ENCODE measurements at places on chromosomes 2 and 18. TPM values are rescaled to one million over a fixed set of nuclear protein-coding genes. Genes with fewer than 3 reads are reported as not detected.

DNA sequence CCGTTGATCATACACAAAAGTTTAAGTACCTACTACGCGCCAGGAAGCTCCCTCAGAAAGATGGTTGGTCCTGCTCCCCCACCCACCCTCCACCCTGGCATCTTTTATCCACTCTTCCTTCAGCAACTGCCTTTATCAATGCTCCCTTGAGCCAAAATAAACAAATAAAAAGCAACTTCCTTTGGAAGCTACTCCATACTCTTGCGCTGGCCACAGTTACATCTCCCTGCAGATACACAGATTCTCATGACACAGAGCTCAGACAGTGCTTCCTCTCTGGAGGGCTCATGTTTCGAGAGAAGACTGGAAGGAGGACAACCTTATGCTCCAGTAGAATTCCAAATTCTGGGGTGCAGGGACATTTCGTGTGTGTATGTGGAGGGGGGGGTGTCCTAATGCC, 3.8 kb upstream of the STEAP3 start:
- no peak for DNase-seq

GRCh38 chr2:18050001-18050400, 171.5 kb downstream of the KCNS3 start:
- no peak for DNase-seq

GRCh38 chr2:156841321-156841720, 405.1 kb downstream of the GPD2 start:
- no peak for DNase-seq

The SNX17 gene
- total RNA-seq = 108 TPM

The BBS5 gene
- 5.5 TPM for total RNA-seq

The IL1B gene
- 8.9 TPM for total RNA-seq

The CRYGD gene
- not detected for total RNA-seq

GRCh38 chr18:2096551-2096950, 474.8 kb downstream of the METTL4 start:
- DNase-seq = no peak

GRCh38 chr2:173210270-173211196, 134.9 kb downstream of the MAP3K20 start:
- DNase-seq = peak; percentile 81

- no peak for DNase-seq
Measured at GRCh38 chr2:210203147-210203546, 22.1 kb downstream of the ACADL start.

DNA sequence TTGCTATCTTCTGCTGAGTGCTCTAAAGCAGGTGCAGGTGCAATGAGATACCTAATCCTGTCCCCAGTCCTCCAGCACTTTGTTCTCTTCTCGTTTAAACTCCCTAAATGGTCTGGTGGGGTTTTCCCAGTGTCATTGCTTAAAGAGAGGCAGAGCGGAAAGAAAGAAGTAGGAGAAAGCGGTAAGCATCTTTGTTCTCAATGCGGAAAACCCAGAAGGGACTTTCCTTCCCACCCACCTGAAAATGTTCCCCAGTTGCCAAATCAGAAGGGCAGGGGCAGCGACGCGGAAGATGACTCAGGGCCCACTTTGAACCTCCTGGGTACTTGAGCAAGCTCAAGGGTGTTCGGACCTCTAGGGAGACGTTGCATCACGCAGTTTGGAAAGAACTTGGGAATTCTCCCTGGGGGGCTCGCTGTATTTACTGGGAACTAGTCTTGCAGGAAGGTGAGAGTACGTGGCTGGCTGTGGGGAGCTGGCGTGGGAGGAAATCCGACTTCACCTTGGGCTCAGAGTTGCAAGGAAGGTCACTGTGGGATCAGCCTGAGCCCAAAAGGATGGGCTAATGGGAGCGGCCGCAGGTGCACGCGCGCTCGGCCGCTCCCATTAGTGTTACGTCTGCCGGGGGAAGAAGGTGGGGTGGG, 589 bp upstream of the SGPP2 start:
- DNase-seq = no peak

DNA sequence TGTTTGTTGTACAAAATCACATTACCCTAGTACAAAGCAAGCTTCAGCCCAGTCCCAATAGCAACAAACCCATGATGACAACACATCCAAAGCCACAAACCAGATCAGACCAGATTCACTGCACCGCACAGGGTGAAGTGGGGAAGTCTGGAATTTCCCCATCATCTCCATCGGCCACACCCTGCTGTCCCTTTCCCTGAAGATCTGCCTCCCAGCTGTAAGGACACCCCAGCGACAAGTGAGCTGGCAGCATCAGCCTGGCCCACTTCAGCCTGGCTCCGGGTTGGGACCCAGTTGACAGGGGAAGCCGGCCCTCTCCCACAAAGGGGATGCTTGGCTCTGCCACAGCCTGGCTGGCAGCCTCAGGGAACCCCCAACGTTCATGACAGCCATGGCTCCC, 207.6 kb downstream of the MGAT5 start:
- DNase-seq = no peak

DNA sequence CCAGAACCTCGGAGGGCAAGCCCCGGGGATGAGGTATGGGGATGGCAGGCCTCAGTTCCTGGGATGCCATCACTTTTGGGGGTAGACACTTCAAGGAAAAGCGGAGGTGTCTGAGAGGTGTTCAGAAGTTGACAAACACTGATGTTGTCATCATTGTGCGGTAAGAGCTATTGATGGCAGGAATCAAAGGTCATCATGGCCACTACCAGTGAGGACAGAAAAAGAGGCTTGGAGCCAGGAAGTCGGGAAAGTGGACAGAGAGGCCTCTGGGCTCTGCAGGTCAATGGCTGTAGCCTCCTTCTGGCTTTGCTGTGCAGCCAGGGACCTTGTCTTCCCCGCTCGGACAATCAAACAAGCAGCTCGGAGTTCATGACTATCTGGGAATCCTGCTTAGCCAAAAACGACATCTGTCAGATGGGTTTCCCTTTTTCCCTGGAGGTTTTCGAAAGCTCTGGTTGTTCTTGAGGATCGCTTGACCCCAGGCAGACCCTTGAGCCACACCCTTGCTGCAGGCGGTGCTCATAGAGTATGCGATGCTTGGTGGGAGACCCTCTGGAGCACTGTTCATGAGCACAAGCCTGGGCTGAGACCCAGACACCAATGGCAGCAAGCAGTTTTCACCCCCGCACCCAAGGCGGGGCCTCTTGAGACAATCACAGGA, 19.4 kb downstream of the ACKR3 start:
- DNase-seq = no peak

GRCh38 chr2:168816369-168816768, 13.9 kb downstream of the NOSTRIN start:
- no peak for DNase-seq

DNA sequence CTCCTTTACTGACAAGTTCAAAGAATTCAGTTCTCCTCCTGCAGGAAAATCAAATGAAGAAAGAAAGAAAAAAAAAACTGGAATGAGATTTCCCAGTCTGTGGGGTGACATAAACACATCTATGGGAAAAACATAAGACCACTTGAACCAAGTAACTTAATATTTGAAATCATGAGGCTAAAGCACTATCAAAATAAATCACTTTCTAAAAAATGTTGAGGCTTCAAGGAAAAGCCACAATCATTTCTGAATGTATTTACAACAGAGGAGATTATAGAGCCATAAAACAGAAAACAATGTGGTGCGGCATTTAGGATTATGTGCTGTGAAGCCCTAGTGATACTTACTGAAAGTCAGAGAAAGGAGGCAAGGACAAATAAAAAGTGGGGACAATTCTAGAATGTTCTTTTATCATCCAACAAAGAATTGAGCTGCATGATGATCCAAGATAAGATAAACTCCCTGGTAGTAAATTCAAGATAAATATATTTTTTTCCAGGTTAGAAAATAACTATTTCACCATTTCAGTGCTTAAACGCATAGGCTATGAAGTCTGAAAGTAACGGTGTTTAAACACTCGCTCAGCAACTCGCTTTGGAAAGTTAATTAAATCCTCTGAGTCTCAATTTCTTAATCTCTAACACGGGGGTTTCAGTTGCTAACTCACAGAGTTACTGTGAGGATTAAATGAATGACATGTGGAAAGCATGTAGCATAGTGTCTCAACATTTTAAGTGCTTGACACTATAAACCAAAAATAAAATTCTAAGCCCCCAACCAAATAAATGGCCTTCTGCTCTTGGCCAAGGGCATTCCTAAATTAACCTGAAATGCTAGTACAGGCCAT, 288.5 kb downstream of the AGPS start:
- no peak for DNase-seq

DNA sequence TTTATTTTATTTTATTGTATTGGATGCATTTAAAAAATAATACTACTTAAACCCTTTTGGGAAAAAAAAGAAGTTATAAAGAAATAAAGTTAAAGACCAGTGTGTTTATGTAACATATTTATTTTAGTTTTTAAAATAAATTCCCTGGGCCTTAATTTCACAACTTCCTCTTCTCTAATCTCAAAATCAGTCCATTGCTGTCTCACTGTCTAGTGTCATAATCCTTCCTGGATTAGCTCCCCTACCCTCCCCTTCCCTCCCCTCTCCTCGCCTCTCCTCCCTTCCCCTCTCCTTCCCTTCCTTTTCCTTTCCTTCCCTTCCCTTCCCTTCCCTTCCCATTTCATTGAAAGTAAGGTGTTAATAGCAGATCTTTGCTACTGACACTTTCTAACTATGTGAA, 40.3 kb upstream of the ZEB2 start:
- no peak for DNase-seq

DNA sequence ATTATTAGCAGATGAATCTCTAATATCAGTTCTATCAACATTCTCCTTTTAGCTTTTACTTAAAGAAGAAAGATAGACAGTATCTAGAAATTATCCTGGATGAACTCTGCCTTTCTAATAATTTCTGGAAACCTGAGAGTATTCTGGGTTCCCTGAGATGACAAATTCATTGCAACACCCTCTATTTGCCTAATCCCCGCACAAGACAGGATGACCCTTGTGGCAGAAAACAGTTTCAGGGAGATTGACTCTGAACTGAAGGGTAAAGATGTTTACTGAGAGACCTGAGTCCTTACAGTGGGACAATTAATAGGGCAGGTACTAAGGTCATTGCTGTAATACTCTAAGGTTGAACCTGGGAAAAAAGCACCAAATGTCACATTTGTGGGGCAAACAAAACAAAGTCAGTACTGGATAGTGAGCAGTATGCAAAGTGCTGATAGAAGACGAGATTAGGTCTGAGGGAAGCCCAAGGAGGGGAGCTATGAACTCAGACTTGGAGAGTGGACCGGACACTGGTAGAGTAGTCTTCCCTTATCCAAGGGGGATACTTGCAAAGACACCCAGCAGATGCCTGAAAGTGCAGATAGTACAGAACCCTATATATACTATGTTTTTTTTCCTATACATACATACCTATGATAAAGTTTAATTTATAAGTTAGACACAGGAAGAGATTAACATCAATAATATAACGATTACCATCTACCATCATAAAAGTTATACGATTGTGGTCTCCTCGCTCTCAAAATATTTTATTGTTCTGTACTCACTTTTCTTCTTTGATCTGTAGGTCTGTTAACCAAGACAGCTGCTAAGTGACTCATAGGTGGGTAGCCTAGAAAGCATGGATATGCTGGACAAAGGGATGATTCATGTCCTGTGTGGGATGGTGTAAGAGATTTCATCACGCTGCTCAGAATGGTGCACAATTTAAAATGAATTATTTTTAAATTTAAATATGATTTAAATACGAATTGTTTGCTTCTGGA, 148.3 kb upstream of the KLHL14 start:
- DNase-seq = peak; percentile 62

The ACMSD gene
- not detected for total RNA-seq

GRCh38 chr2:165815299-165816141, 21.5 kb upstream of the GALNT3 start:
- DNase-seq = no peak

DNA sequence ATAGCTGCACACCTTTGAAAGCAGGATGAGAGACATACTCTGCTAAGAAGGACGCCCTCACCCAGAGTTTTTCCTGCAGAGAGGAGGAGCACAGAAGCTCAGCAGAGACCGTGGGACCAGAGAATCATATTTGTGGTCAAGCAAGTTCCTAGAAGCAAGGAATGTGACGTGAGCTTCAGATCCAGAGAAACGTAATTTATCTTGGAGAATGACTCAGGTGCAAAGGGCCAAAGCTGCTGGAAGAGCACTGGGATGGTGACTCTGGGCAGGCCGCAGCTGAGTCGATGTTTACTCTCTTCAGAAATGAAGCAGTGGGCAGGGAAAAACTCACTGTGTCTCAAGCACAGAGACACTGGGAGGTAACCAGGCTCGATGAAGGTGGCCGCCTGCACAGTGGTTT, 50.1 kb upstream of the IGFBP2 start:
- no peak for DNase-seq

- DNase-seq = no peak
Measured at GRCh38 chr2:134900151-134900550, 18.5 kb upstream of the CCNT2 start.

DNA sequence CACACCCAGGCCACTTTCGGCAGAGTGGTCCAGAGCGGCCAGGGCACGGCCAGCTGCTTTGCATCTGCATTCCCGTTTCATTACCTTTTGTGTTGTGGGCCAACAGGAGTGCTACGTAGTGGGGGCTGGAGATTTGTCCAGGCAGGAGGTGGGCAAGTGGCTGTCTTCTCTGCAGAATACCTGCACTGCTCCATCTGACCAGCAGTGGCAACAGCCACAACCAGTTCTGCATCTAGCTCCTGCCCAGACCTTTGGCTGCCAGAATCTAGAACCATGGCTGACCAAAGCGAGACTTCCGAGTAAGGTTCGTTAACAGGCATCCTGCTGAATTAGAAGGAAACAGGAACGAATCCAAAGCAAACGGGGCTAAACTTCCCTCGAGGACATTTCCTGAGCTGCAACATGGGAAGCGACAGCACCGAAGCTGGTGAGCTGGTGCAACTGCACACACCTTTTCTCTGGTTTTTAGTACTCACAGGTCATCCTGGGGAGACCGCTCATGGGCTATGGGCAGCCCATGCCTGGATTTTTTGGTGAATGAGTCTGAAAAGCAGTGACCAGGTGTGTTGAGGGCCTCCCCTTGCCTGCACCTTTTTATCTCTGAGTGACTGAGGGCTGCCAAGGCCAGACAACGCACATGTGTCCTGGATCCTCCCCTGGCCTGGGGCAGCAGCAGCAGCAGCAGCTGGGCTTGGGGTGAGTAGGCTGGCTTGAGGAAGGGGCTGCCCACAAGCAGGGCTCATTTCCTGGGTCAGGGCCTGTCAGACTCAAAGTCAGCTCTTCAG, 10.5 kb downstream of the GDF7 start:
- DNase-seq = no peak

DNA sequence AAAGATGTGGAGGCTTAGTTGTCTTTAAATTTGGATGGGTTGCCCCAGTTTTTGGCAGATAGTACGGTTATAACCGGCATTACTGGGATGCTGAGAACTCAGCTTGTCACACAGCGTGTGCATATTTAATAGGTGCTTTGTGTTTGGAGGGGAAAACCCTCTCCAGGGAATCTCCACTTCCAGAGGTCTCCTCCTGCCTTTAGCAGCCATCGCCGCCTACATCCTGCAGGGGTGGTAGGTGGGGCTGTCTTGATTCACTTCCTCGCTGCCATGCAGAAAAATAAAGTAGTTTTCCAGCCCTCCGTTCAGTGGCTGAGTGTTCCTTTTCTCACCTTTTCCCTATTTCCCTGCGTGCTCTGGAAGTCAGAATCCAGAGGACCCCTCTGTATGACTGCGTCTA, 76.4 kb downstream of the ITGB1BP1 start:
- no peak for DNase-seq

GRCh38 chr2:188291142-188291616, 495 bp upstream of the GULP1 start:
- no peak for DNase-seq
